GM04503 (cell line): ENCODE measurements at places on chromosomes 5 and 9.

- DNase-seq: no peak
Measured at GRCh38 chr9:93343663-93344062, 107.8 kb upstream of the FAM120A start.

DNA sequence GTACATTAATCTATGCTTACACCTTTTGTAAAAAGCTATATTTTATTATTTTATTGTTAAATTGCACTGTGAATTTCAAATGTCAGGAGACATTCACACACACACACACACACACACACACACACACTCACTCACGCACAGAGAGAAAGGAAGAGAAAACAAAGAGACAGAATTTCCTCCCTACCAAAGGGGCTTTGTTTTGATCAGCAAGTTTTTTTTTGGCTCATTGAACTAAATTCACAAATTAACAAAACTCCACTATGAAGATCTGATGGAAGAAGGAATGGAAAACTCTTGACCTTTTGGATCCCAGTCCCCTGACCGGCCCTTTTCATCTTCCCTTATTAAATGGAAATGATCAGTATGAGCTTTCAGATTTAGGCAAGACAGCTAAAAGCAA, 161.2 kb downstream of the PDE4D start:
- DNase-seq: no peak

- no peak for DNase-seq
Measured at GRCh38 chr5:99068944-99069650, 140.3 kb upstream of the CHD1 start.

DNA sequence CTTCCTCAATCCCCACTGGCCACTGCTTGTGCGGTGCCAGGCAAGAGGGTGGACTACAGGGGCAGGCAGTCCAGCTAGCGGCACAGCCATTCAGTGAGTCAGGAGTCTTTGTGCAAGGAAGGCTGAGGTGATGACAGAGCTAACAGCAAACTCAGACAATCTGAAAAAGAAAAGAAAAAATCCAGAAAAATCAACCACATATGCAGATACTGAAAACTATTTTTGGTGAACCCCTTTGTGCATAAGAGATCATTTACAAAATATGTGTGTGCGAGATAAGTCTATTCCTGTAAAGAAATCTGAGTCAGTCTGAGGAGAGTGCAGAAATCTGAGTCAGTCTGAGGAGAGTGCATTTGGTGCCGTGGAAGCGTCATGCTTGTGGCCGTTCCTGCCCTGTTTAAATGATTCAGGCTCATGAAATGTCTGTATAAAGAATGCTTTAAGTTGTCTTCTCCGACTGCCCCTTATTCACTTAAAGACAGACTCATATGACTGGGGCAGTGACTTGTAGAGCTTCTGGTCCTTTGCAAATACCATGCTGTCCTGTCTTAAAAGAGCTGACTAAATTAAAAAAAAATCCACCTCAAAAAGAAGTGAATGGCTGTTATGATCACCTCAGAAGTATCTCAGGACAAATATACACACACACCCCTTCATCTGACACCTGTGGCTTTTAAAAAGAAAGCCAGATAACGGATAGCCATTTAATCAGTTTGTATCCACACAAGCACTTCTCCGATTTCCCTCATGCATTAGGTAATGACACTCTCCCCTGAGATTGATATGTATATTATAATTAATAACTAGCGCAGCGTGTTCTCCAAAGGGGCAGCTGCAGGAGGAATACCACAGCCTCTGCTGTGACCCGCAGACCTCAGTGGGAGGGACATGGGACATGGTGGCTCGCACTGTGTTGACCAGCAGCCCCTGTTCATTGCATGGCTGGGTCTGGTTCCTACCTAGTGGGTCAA, 47.3 kb downstream of the TRIO start:
- peak; percentile 97 for DNase-seq

DNA sequence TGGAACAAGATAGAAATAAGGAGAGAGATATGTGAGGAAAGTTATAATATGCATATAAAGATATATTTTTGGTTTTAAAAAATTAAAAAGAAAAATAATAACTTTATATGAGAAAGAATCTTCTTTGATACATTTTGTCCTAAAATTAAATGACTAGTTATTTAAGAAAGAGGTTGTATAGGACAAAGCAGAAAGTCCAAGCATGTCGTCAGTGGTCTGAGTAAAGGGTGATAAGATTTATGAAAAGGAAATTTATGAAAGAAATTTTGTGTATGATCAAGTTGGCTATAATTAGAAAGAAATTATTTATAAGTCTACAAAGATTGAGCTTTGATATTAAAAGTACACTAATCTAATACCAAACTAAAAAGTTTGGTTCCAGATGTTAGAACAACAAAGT, 32.0 kb downstream of the GTF3C4 start:
- DNase-seq: no peak

DNA sequence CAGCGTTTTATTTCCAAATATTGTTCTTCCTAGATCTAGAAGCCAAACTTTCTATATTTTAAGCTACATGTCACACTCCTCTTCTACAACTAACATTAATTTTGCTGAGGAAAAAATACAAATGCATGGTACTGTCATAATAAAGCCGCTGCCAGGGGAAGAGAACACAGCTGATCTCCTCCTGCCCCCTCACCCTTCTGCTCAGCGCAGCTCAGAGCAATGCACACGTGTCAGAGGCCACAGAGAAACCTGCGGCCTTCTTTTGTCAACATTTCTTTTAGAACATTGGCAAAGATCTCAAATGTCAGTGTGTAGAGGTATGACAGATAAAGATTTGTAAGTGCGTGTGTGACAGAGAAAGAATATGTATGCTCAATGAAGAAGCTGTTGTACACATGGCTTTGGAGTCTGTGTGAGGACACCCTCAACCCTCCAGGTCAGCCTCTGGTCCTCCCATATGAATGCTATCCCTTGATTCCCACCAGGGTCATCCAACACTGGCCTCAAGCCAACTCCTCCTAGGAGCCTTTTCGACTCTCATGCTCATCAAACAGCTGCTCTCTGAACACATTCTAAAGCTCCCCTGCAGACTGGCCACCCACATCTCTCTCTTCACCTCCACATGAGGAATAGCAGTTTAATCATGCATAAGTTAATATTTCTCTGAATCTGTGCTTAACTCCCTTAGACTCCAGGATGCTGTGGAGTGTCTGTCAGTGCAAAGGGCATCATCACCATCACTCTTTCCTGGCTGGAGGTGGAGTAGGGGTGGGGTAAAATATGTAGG, 40.9 kb downstream of the TAS2R1 start:
- no peak for DNase-seq

DNA sequence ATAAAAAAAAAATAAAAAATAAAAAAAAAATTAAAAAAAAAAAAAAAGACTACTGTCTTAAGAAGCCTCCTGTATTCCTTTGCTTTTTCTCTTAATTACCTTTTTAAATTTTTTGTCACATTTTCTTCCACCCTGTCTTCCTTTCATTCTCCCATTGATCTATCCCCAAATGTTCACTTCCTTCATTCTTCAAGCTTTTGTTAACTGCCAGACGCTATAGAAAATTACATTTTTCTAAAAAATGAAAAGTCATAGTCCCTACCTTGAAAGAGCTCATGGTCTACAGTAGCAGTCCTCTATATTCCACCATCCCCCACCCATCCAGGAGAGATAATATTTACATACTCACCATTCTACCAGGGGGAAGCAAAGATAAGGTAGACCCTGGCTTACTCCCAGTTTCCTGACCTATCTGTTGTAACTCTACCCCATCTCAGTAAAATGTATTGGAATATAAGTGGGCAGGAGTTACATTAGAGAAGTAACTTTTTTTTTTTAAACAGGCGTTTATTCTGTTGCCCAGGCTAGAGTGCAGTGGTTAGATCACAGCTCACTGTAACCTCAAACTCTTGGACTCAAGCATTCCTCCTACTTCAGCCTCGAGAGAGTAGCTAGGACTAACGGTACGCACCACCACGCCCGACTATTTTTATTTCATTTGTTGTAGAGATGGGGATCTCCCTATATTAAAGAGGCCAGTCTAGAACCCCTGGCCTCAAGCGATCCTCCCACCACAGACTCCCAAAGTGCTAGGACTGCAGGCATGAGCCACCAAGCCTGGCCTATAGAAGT, 3.8 kb upstream of the PRKAA1 start:
- no peak for DNase-seq

DNA sequence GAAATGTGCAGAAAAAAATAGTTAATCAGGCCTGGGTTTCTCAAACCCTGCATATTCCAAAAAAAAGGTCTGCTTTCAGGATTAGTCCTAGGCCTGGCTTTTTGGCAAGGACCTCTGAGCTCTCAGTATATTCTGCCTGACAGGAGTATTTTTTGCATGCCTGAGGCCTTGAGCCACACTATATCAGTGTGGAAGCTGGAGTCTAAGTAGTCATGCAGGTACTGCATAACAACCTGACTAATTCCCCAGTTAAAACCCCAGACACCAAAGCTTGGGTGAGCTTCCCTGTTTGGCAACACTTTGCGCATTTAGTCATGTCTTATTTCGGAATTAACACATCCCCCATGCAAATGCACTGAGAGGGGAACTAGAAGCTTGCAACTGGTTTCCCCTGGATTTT, 359.5 kb downstream of the CETN3 start:
- no peak for DNase-seq

DNA sequence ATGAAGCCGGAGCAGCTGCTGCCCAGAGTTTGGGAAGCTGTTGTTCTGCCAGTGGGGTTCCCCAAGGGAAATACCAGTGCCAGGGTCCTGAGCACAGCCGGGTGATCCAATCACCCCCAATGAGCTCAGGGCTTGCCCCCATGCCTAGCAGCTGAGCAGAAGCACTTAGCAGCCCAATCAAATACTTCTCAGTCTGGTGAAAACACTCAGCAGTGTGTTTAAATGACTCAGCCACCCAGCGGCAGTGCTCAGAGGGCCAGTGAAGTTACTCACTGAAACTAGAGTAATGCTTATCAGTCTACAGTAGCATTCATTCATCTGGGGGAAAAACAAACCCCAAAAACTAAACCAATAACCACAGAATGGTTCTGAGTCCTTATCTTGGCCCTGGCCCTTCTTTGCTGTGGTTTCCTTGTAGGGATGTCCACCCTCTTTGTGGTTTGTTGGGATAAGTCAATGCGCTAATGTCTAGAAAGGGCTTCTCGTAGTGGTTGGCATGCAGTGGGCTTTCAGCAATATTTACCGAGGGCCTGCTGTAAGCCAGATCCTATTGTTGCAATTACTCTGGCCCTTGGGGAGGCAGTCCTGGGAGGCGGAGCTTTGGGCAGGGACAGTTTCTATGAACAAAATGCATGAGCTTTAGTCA, 43.1 kb downstream of the LHX2 start:
- DNase-seq: peak; percentile 49

- DNase-seq: no peak
Measured at GRCh38 chr9:125896404-125896803, 149.2 kb downstream of the PBX3 start.
